Activated naive CD8-positive, alpha-beta T cell treated with anti-CD3 and anti-CD28 coated beads for 36 hours (primary cell): ENCODE measurements at places on chromosomes 11 and 22.
A peak's percentile ranks its signal among the peaks of the same experiment; 100 is the strongest.

- DNase-seq, result no peak
Observed at GRCh38 chr11:95451682-95452081, 220.7 kb upstream of the SESN3 start.

DNA sequence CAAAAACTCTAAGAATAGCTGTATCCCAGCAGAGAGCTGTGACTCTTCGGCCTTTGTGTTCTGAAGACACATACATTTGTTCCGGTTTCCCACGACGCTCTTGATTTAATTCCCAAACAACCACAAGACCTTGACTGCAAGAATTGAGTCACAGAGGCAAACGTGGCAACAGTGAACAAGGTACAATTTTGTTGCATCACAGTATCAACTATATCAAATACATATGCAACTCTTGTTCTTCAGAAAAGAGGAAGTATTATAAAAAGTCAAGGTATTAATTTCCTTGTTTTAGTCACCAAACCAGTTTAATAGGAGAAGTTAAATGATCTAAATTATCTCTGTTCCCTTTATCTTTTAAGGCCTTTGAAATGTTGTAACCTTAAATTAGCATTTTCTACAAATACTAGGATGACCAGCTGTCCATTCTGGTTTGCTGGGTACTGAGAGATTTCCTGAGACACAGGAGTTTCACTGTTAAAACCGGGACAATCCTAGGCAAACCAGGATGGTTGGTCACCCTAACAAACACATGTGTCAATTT is 11.1 kb downstream of the HPS5 start:
- DNase-seq, result no peak

- DNase-seq, result no peak
Observed at GRCh38 chr11:102309621-102310541, 7.4 kb upstream of the BIRC3 start.

GRCh38 chr11:94459576-94459975 is 34.1 kb downstream of the MRE11 start:
- no peak for DNase-seq

GRCh38 chr11:9251311-9251710 is 13.8 kb downstream of the DENND5A start:
- no peak for DNase-seq

DNA sequence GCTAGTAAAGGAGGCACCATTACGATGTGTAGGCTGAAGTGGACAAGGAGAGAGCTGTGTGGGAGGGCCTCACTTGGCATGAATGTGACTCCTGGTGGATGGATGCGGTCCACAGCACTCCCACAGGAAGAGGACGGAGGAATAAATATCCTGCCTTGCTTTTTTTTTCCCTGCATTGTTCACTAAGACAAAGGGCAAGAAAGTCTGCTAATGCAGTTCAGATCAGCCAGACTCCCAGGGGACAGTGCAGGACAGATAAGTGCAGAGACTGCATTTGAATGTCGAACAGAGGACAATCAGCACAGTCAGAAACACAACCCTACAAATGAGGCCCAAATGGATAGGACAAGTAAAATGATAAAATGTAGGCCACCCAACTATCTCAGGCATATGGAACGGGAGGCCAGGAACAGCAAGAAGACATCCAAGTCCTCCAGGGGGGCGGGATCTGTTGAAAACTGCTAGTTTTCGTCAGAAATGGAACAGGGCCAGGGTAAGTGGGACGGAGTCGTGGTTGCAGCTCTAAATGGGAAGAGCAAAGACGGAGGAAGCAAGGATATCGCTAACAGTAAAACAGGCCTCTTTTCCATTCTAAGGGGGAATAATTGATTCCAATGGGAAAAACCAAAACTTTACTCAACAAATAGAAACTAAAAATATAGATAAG is 25.2 kb upstream of the OR8B8 start:
- DNase-seq, result no peak

DNA sequence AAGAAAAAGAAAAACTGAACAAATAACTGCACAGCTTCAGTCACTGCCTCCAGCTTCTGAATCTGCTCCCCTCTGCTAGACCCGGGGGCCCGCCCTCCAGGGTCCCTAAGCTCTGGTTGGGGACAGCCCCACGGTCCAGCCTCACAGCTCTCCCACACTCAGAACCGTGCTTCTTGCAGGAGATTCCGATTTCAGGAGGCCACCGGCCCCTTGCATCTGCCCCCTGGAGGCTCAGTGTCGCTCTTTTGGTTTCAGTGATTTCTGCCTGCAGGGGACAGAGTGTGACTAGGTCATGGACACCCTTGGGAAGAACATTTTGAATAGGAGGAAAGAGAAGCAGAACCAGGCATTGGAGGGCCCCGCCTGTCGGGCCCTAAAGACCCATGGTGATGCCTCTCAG is 23.1 kb upstream of the RPS3 start:
- no peak for DNase-seq

GRCh38 chr22:40128989-40129388 is 48.7 kb upstream of the TNRC6B start:
- peak; percentile 20 for DNase-seq

GRCh38 chr11:13105237-13105844 is 96.2 kb downstream of the RASSF10 start:
- DNase-seq, result no peak

DNA sequence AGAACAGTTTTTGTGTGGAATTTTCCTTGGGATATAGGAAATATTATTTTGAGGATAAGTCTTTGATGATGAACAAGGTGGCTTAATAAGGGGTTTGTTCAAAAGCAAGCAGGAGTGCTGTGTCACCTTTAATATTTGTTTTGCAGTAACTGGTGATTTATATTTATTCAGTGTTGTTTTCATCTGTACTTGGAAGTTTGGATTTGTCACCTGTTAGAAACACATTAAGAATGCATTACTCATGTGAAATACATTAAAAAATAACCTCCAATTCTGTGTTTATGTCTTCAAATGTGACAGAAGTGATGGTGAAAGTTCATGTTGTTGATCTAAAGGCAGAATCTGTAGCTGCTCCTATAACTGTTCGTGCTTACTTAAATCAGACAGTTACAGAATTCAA is 70.5 kb downstream of the DKK3 start:
- DNase-seq, result no peak

- no peak for DNase-seq
Observed at GRCh38 chr11:22466351-22466750, 128.2 kb downstream of the SLC17A6 start.

DNA sequence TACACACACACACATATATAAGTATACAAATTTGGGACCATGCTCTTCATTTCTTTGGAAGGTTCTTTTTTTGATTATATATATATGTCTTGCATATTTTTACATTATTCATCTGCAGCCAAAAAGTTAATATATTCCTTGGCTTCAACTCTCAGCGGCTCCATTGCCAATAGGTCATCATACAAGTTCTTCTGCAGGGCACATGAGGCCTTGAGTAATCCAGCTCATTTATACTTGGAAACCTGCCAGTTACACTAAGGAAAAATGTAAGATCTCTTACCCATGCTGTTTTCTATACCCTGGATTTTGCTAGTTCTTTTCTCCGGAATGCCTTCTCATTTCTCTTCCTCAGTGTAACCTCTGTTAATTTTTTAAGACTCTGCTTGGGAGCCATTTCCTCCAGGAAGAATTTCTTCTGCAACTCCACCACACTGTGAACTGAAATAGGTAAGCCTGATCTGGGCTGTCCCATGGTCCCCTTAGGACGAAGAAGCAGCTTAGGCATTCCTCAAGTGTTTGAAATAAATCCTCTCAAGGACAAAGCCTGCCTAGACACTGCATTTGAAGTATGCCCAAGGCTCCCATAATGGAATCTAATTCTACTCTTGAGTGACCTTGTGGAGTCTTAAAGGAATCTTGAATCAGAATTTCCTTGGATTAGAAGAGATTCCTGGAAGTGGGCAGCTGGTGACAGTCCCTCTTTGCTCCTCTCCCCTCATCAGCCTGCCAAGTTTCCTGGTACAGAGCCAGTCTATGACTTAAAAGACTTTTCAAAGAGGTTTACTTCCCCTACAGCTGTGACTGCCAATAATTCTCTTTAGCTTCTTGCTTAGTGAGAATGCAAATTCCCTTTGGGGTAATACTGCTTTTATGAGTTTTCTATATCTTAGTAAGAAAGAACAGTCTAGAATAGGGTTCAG is 182.8 kb downstream of the C11orf87 start:
- no peak for DNase-seq

GRCh38 chr11:127114035-127114434 is 113.5 kb upstream of the KIRREL3 start:
- no peak for DNase-seq

- DNase-seq, result no peak
Observed at GRCh38 chr22:39894554-39895092, 1.1 kb upstream of the ENTHD1 start.

DNA sequence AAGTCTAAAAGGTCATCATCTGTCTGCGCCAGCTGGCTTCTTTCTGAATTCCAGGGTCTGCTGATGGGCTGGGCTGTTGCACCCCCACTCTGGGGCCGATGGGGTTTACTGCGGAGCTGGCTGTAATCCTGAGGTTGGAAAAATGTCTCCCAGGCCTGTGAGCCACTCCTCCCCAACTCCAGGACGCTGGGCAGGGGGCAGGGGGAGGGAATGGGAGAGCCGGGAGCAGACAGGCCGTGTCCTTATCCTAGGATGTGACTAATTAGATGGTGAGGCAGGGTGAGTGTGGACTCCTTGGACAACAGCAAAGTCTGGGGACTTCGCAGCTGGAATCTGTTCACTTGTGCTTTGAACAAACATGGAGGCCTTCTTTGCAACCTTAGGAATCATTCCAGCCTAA is 48.7 kb downstream of the LRRC32 start:
- DNase-seq, result no peak

- DNase-seq, result no peak
Observed at GRCh38 chr11:100403816-100404215, 283.3 kb upstream of the ARHGAP42 start.

DNA sequence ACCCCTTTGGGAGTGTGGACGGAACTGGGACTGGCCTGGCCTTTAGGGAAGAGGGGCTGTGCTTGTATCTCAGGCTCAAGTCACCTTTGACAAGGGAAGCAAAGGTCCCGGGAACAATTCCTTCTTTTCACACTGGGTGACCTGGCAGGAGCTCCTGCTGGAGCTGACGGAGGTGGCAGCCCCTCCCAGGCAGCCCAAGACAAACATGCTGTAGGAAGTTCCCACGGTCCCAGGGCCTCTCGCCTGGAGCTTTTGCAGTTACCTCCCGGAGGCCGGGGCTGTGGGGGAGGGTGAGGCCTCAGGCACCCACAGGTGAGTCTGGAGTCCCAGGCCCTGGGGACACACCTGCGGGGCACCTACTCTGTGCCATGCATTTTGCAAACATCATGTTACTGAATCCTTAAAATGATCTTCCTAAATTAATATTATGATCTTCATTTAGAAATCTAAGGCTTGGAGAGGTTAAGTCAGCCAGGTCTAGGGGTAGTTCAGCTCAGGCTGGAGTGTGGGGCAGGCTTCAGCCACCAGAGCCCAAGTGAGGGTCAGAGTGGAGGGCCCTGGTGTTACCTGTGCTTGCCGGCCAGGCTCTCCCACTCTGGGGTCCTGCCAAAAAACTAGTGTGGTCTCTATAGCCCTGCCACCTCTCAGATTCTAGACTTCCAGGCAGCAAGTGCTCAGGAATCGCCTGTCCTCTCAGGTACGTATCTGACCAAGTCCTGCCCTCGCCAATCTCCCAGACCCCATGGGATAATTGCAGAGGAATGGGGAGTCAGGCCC is 15.7 kb upstream of the MYEOV start:
- DNase-seq, result no peak

DNA sequence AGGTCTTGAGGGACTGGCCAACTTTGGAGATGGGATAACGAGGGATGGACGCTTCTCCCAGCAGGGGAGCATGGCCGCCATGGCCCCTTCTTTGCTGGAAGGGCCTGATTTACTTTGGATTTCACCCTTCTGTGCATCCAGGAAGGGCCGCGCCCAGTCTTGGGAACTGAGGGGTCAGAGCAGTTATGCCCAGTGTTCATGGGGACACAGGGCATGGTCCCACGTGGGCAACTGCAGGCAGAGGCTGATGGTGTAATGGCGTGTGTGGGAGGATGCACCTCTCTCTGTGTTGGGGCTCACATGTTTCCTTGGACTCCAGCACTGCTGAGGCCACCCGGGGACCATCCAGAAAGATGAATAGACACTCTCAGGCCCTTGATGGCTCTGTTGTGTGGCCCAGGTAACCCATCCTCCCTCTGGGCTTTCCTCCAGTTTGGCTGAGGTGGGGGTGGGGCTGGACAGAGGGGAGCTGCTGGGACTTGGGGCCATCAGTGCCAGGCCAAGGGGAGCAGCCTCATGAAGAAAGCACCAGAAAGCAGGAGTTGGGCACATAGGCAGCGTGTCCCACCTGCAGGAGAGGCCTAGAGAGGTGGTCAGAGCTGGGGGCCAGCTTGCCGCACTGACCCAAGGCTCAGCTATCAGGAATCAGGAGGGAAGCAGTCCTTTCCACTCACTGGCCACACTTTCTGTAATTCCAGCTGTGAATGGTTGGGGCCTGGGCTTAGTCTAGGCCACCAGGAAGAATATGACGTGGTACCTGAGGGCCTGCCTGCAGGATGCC is 1033.9 kb downstream of the TBC1D22A start:
- no peak for DNase-seq

DNA sequence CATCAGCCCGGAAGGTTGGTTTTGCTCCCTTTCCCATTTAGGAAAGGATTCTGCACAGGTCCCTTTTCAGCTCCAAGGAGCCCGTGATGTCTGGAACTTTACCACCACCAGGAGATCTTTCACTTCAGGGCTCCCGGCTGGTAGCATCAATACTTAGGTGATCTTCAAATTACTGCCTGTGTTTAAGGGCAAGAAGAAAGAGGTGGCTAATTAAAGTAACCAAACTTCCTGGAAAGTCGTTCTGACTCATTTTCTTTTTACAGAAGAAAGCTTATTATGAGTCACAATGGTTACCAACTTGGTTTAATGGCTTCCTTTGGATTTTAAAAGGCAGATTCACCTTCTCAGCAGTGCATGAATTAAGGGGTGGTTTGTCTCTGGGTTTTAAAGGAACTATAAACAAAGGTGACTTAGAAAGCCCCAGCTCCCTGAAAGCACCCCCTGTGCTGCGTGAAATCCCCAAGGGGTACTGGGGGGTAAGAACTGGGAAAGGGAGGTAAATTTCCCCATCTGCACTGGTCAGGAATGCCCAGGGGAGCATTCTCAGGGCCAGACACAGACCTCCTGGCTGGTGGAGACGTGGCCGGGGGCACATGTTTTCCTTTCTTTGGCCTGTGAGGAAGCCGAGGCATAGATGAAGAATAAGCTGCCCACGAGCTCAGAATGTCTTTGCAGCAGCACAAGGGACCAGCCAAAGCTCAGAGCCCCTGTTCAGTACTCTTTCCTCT is 8.8 kb downstream of the POU2F3 start:
- no peak for DNase-seq

GRCh38 chr11:1998861-1999260 is 1.2 kb upstream of the H19 start:
- DNase-seq, result no peak

- no peak for DNase-seq
Observed at GRCh38 chr11:17531636-17532113, 12.5 kb downstream of the USH1C start.
